Stimulated activated CD4-positive, alpha-beta T cell treated with anti-CD3 and anti-CD28 coated beads, TNF-alpha, amount 100 ng/mL, for 4 hours (primary cell): ENCODE measurements at places on chromosomes 5 and 9.

- no peak for DNase-seq
These were observed 51.1 kb downstream of the AHRR start for GRCh38 chr5:372556-372995.

DNA sequence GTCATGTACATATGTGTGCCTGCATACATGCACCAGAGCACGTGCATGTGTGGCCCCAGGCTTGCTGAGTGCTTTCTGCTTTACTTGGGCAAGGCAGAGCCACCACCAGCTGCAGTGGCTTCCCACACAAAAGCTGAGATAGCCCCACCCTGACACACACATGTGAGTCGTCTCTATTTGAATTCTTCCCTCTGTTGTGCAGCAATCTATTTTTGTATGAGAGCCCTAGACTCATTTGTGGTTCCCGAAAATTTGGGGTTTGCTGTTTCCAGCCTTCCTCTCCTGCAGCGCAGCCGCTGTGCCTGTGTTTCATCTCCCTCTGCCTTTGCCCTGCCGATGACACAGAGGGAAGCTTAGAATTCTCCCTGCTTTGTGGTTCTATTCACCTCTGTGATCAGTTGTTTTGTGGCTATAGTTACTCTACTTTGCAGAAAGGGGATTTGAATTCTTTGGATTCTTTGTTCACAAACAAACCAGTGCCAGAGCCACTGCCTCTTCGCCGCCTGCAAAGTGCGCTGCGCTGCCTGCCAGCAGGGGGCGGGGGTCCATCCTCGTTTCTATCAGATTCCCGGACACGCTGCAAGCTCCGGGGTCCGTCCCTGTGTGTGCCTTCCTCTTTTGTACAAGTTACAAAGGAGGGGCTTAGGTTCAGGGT lies 95.8 kb upstream of the DAP start:
- no peak for DNase-seq

GRCh38 chr9:91234523-91234922 lies 127.2 kb downstream of the AUH start:
- no peak for DNase-seq

DNA sequence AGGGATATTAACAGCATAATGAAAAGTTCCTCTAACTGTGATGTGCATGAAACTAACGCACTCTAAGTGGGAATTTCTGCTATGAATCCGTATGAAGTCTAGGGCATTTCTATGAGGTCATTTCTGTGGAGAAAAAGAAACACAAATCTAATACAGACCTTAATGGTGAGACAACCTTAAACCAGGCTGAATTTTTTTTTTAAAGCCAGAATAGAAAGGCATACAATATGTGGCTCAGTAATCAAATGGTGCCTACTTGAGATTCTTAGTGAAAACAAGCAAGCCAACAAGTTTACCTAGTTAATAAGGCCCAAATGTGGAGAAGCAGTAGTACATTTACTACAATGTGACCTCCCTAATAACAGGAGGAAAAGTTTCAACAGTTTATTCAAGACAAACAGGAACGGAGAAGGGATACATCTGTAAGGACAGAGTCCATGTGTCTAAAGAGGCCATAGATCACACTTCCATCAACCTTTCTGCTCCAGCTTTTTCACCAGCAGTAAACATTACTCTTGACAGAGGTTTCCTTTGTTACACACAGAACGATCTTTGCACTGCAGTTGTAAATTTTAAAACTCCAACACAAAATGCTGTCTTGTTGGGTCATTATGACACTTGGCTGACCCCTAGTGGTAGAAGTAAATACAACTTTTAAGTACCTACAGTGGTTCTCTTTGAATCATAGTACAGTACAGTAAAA lies 26.2 kb downstream of the CARNMT1 start:
- DNase-seq: no peak

DNA sequence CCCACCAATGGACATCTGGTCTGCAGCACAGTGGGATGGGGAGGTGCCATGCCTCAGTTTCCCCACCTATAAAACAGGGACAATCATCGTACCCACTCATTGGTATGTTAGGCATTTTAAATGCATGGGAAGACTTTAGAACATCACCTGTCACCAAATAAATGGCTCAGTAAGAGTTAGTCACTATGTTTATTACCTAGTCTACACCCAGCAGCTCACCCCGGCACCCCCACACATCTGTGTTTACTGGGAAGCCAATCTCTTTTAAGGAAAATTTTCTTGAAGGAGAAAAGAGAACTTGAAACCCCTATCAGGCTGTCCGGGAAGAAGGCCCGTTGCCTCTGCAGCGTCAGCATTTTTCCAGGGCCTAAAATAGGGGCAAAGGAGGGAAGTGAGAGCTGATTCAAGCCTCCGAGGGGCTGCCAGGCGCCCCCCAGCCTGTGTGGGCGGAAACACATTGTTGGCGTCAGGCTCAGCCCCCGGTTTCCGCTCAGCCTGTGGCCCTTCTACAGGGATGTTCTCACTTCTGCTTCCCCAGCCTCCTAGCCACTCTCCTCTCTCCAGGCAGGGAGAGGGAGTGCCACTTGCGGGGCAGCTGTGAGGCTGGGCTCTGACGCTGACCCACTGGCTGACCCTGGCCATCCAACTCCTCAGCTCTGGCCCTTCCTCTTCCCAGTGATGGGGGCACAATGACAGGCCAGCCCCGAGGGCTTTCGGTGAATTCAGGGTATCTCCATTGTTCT lies 4.6 kb downstream of the CSF1R start:
- no peak for DNase-seq

- no peak for DNase-seq
These were observed 470.7 kb upstream of the GRIN3A start for GRCh38 chr9:102209176-102209575.

DNA sequence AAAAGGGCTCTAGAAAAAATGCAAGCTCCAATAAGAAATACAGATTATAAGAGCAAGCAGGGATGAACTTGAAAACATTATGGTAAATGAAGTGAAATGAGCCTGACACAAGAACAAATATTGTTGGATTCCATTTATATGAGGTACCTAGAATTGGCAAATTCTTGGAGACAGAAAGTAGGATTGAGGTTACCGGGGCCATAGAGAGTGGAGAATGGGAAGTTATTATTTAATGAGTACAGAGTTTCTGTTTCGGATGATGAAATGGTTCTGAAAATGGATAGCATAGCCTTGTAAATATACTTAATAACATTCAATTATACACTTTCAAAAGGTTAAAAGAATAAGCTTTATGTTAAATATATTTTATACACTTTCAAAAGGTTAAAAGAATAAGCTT lies 75.6 kb upstream of the SLC12A2 start:
- no peak for DNase-seq

- no peak for DNase-seq
These were observed 170.1 kb downstream of the CDH12 start for GRCh38 chr5:22683050-22683449.

DNA sequence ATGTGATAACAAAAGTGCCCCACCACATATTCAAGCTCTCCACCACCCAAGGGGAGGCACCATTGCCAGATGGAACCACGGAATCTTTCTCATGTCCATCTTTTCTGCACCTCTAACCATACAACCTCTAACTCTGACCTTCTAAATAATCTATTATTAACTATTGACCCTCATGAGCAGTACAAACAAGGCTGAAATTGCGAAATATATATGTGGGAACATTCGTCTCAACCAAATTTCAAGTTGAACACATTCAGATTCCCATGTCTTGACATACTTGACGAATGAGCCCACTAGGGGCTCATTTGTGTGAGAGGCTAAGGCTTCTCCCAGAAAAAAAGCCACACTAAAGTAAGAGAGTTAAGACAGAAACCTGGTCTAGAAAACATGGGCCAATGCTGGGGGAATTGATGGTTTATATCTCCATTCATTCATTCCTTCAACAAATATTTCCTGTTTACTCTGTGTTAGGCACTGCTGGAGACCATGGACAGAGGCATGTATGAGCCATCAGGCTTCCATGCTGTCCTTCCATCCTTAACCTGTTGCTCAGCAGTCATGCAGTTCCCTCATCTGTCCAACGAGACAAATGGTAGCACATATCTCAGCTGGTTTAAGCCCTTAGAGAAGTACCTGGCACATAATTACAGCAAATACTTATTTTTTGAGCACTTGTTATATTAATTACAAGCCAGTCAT lies 130.4 kb downstream of the ESM1 start:
- no peak for DNase-seq

DNA sequence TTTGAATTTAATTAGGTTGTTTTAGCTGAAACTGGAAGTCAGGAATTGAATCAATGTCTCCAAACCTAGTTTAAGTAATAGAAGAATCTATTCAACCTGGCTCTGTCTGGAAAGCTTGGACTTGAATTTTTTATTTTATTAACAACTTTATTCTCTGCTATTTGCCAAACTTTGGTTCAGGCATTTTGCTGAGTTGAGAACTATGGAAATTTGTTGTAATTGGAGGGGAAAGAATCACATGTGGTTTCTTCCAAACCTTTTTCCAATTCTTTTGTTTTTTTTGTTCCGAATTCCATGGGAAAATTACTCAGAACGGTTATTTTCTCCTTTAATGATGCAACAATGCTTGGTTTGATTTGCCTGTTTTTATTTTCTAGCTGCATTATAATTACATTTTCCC lies 98.2 kb upstream of the RPS23 start:
- DNase-seq: no peak

GRCh38 chr5:148011398-148012137 lies 52.2 kb upstream of the SPINK5 start:
- DNase-seq: no peak

DNA sequence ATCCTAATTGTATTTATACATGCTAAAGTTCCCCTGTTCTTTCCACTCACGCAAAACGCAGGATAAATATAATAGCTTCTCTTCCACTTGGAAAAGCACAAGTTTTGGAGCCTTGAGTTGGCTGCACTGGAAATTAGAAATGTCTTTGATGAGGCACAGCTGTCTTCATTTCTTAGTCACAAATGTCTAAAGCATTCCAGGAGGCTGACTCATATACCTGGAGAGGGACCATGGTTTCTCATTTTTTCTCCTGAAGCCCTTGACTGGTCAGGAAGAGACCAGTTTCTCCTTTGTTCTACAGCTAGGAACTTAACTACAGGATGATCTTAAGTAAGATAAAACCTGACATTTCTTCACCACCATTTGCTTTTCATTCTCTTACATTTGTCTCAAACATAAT lies 16.2 kb downstream of the MTX3 start:
- no peak for DNase-seq
